Muscle of back (tissue), 13 donors: ENCODE measurements at places on chromosomes 3 and 15. TPM values are rescaled to one million over a fixed set of nuclear protein-coding genes. Genes with fewer than 3 reads are reported as not detected.

The TRH gene
- polyA plus RNA-seq: 0.57 TPM

DNA sequence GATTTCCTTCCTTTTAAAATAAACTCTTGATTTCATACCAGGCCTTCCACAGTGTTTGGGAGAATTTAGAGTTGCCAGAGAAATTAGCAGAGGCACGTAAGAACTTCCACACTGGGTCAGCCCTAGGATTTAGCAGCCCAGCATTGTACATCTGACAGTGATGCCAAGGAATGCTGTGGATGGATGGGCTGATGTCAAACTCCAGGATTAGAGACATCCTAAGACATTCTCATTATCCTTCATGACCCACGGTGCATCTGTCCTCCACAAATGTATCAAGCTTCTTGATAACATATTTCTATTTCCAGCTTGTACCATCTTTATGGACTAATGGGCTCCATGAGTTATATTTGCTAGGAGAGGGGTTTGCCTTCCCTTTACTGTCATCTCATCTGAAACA is 8.0 kb upstream of the TPM1 start:
- DNase-seq: no peak

GRCh38 chr15:29593111-29593510 is 229.2 kb downstream of the TJP1 start:
- DNase-seq: no peak

DNA sequence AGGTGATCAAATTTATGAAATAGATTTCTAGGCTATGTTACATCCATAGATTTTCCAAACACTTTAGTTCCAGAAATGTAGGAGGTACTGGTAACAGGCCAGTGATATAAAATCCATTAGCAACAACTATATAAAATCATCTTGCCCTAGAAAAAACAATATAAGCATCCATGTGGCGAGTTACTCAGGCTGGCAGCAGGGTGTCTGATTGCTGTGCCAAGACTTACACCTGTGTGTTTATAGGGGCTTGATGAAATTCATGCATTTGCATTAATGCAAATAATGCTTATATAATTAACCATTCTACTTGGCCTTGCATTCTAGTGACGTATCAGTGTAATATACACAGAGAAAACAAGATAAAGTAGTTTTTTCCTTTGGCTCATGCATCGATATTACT is 153.4 kb downstream of the PLCL2 start:
- no peak for DNase-seq
